ENCODE measurements at places on chromosomes 4 and X.

- no peak for DNase-seq
These were observed 1847.0 kb upstream of the PCDH10 start for GRCh38 chr4:131302108-131302507.

DNA sequence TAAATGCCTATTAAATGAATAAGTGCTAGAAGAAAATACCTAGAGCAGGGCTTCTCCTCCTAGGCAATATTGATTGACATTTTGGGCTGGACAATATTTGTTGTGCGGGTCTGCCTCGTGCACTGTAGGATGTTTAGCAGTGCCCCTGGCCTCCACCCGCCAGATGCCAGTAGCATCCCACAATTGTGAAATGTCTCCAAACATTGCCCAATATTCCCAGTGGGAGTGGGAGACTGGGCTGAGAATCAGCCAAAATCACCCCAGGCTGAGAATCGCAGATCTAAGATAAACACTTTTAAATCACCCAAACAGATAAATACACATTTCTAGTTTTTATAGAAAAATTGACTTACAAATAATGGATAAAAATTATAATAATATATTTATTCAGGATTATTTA is 916.2 kb upstream of the LCORL start:
- no peak for DNase-seq

DNA sequence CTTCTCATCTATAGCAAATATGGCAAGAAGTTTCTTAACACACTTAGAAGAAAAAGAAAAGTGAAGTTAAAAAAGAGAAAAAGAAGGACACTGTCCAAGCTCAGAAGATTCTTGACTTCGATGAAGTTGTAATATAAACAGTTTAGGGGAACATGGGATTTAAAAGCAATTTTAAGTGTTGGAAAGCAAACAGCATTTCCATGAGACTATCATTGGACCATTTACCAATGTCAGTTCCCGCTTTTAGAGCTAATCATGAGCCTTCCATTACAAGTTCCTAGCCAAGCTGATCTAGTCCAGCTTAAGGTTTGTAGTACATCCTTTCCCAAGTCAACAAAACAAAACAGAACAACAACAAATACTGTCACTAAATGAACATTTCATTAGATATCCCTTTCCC is 45.1 kb upstream of the FGF2 start:
- DNase-seq: no peak

- no peak for DNase-seq
These were observed 61.9 kb upstream of the TAB3 start for GRCh38 chrX:30951003-30951402.

GRCh38 chrX:134572816-134573682 is 85.2 kb downstream of the PLAC1 start:
- DNase-seq: no peak
